ENCODE measurements at places on chromosomes 2 and 18.

- DNase-seq, result no peak
These were observed at the start of gene OTOS for GRCh38 chr2:240140511-240140910. Gene OTOS, minus strand, starts transcription at chr2:240140658. Its CDS starts 332 bp downstream, at chr2:240140326.

DNA sequence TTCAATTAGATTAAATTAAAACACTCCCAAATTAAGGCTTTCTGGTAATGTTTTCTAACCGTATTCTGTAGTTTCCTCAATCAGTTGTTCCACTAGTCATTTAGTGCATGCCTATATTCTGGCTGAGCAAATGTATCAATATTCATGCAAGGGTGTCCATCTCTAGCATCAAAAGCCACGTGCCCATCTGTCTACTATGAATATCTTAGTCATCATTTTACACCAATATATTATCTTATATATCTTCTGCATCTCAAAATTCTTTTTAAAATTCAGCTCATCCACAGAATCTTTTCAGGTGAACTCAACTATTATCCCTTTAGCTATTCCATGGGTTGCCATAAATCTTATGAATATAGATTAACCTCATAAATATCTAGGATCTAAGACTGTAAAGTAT lies 488.2 kb downstream of the PARD3B start:
- DNase-seq, result no peak

DNA sequence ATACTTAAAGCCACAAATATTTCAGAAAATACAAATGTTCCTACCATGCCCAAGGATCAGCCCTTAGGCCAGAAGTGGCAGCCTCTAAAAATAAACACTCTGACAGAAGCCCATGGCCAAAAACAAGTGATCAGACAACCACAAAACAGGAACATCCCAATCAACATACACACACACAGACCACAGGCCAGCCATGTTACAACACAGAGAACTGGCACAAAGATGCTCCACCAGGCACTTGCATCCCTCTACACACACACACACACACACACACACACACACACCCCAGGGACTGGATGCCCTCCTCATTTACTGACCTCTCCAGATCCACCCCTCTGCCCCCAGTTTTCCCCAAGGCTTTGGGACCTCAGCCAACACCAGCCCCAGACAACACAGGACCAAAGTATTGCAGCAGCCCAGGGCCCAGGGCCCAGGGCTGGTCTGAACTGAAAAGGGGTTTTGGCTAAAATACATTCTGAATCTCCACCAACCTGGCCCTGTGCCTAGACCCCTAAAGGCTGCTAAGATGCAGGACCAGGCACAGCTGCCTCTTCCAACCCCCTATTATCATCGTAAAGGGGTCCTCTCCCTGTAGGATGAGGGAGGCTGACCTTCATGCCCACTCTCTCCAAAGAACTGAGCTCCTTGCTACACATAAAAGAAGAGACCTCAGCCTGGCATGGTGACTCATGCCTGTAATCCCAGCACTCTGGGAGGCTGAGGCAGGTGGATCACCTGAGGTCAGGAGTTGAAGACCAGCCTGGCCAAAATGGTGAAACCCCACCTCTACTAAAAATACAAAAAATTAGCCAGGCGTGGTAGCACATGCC lies 151.4 kb downstream of the TNS1 start:
- DNase-seq, result peak; percentile 69

DNA sequence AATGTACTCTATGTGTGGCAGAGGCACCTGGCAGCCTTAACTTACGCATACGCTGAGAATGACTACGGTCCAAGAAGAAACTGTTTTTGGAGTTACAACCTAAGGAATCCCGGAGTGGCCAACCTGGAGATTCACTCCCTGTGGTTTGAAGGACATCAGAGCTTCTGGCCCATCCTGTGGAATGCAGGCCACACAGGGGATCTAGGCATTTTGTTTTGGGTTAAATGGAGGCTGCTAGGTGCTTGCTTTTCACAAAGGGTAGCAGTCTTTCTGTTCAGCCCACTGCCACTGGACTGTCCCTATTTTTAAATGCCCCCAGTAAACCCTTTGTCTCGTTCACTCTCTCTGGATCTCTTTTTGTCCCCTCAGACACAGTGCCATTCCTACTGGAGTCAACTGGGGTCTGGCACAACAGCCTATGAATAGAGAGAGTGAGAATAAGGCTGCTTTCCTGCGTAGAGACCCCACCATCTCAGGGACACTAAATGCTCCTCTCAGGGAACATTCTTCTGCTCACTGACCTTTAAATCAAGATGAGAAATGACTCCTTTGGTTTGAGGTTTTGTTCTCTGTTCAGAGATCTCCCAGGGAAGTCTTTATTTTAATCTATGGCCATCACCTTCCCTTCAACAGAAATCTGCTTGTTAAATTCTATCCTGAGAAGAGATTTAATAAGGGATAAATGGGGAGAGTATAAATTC lies 124.9 kb downstream of the B3GNT2 start:
- DNase-seq, result no peak

GRCh38 chr2:216188956-216189355 lies 79.8 kb downstream of the XRCC5 start:
- peak; percentile 37 for DNase-seq

DNA sequence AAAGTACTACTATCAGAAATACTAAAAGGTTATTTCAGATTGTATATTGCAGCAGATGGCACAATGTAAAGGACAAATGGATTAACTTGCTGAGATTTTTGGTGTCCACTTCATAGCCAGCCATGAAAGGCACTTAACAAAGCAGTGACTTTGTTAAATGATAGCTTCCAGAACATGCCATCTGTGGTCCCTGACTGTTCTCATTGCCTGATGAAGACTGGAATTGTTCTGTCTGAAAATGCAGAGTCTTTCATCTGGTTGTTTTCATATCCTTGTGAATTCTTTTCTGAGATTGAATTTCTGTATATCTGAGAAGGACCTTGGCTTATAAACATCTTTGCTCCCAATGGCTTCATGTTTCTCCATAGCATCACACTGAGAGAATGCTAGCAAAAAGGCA lies 44.4 kb upstream of the LRRTM1 start:
- DNase-seq, result no peak

DNA sequence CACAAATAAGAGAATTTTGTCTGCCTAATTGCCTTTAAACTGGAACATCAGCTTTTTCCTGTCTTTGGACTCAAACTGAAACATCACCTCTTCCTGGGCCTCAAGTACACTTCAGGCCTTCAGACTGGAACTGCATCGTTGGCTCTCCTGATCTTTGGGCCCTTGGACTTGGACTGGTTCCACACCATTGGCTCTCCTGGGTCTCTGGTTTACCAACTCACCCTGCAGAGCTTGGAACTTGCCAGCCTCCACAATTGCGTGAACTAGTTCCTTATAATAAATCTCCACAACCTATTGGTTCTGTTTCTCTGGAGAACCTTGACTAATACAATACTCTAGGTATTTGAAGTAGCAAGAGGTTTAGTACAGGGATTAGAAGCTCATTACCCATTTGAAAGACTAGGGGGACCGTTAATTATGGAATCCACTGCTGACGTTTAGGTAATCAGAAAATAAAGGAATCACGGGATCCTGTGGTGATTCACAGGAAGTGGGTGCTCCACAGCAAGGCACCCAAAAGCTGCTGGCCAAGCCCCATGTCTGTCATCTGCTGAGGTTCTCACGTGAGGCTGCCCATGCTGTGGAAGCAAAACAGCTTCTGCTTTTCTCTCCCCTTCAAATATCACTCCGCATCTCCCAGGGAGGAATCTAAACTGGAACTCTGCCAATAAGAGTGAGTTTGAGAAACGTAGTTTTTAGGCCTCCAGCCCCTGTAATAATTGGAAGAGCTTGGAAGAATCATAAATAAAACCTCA lies 20.0 kb upstream of the SGPP2 start:
- no peak for DNase-seq

- no peak for DNase-seq
These were observed 75.9 kb downstream of the MRPS9 start for GRCh38 chr2:105113616-105114291.

GRCh38 chr2:12490641-12491040 lies 226.1 kb upstream of the TRIB2 start:
- DNase-seq, result no peak

Data from AG09309 (cell line).